Fibroblast of skin of back (primary cell): ENCODE measurements at places on chromosomes 11 and 22.
A peak's percentile ranks its signal among the peaks of the same experiment; 100 is the strongest.

DNA sequence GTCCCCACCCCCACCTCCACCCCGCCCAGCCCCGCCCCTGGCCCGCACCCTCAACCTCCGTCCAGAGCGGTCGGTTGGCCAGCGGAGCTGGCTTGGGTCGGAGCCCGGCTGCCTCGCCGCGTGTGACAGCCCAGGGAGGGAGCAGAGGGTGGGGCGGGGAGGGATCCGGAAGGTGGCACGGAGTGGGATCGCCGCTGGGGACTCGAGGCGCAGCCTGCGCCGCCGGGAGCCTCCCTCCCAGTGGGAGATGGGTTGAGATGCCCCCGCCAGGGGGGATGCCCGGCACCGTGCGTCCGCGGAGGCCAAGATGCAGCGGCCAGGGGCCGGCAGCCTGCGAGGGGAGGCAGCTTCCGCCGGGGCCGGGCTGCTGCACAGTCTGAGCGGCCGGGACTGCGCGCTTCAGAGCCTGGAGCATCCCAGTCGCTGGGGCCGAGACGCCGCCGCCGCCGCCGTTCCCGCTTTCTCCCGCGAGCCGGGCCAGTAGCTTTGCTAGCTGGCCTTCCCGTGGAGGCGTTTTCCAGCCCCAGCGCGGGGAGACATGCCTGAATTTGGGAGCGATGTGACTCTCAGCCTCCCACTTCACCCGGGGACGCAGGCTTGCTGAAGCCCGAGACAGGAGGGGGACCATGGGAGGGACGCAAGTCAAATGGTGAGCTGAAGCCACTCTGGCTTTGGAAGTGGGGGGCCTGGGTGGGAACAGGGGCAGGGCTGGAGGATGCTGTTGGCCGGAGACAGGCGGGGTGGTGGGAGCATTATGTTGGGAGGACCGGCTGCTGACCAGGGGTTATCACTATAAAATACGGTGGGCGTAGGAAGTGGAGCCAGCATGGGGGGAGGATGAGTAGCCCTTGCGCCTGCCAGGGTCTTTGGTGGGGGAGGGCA lies 40.2 kb downstream of the DIXDC1 start:
- DNase-seq, result peak; percentile 49

DNA sequence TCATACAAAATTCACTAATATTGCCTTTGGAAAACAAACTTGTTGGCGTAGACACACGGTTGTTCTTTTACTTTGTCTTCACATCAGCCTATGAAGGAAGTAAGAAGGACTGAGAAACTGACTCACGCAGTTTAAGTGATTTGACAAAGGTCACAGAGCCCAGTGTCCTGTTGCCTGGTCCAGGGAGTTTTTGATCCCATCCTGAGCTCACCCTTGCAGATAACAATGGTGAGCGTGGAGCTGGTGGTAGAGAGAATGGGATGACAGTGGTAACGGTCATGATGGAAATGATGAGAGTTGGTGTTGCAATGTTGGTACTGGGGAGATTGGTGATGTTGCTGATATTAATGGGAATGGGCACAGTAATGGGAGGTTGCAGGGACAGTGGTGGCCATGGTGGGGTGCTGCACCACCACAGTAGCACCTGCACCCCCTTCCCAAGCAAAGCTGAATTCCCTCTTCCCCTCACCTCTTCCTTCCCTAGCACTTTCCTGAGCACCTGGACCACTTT lies 22.0 kb downstream of the CREB3L1 start:
- DNase-seq, result no peak

GRCh38 chr11:83031127-83031526 lies 40.6 kb downstream of the RAB30 start:
- no peak for DNase-seq

DNA sequence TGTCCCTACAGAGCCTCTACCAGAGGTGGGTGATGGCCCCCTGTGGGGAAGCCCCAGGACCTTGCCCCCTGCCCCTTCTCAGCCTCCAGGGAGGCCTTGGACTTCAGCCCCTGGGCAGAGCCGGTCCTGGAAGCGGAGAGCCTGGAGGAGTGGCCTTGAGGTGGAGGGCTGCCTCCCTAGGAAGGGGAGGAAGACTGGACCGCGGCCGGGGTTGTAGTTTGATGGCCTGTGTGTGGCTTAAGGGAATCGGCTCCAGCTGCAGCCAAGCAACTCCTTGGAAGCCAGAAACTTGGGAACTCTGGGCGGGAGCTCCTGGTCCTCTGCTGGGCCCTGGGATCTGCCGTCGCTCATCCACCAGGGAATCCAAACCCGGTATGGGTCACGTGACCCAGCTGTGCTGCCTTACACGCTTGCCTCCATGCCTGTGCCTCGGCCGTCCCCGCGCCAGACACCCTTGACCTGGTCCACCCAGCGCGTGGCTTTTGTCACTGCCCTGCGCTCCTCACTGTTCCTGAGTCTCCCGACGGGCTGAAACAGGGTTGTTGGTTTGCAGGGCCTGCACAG lies 23.5 kb upstream of the ARHGAP8 start:
- no peak for DNase-seq

DNA sequence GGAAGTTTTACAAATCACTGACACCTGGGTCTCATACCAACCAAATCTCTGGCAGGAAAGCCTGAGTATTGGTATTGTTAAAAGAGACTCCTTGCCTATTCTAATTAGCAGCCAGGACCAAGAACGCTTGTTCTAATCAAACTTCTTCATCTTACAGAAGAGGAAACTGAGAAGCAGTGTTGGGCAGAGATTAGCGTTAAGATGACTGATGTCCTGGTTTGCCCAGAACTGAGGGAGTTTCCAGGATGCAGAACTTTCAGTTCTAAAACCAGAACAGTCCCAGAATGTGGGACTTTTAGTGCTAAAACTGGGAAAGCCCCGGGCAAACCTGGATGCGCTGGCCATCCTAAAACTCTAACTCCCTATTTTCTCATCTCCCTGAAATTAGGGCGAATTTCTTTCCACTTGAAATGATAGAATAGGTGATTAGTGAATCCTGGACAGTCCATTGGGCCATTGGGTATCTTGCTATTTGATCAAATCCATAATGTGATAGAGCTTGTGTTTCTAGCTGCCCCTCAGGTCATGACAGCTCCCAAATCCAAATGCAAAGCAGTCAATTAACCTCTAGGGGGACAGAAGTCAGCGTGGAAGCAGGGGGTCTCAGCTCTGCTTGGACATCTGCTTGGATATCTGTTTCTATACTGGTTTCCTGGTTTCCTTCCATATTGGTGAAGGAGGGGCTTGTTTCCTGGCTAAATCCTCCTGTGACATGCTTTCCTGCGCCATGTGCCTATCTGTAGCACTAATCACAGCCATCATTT lies 16.0 kb upstream of the TMPRSS13 start:
- no peak for DNase-seq

- DNase-seq, result no peak
Observed at GRCh38 chr11:60447070-60447469, 8.6 kb upstream of the MS4A1 start.

GRCh38 chr11:2796091-2796490 lies 89.5 kb downstream of the CDKN1C start:
- DNase-seq, result no peak

- no peak for DNase-seq
Observed at GRCh38 chr22:25360891-25361645, 141.6 kb downstream of the CRYBB2 start.

GRCh38 chr11:121293288-121293594 lies 670 bp downstream of the SC5D start:
- DNase-seq, result no peak
